CD4-positive, alpha-beta T cell (primary cell): ENCODE measurements at places on chromosomes 11 and 22.

DNA sequence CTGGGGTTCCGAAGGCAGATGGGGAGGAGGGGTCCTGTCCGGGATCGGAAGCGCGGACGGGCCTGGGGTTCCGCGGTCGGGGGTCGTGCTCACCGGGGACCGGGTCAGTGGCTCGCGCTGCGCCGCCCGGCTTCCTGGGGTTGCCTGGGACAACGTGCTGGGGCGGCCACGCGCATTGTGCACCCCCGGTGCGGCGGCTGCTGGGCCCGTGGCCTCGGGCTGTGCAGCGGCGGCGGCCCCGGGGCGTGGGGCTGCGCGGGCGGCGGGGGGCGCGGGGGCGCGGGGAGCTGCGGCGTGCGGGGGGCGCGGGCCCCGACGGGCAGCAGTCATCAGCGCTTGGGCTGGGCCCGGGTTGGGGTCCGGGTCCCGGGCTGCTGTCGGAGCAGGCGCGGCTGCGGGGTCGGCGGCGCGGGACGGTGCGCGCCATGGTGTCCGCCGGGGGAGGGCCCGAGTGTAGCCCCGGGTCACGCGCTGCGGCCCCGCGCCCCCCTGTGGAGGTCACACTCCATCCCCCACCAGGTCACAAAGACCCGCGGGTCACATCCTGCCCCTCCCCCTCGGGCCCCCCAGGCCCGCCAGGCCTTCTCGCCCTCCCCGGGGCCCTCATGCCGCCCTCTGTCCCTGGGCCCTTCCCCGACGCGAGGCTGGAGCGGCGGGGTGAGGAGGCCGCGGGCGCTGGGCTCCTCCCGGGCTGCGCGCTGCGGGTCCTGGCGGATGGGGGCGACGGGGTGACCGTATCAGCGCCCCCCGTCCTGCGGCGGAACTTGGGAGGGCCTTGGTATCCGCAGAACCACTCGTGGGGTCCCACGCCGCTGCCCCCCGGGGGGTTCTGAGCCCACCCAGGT, at the start of gene TTLL8:
TTLL8 (minus strand) TSS at position 238 of the 845 bp plus-strand sequence.
- no peak for DNase-seq

- peak; percentile 17 for DNase-seq
Observed at GRCh38 chr22:32880893-32881596, 79.5 kb downstream of the TIMP3 start.

GRCh38 chr11:19196432-19196831, 5.4 kb downstream of the CSRP3 start:
- DNase-seq, result no peak

DNA sequence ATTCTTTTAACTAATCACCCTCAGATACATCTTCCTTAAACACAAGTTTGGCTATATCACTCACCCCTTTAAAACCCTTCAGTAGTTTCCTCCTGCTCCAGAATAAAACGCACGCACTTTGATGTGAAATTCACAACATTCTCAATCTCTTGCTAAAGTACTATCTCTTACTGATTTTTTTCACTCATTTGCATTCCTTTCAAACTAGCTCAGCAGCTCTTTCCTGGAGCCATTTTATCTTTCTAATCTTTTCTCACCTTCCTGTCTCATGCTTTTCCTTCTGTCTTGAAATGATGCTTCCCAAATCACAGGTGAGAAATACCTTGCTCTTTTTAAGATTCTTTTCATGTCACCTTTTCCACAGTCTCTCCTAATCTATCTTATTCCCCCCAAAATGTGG, 1074.4 kb downstream of the DLG2 start:
- DNase-seq, result no peak

DNA sequence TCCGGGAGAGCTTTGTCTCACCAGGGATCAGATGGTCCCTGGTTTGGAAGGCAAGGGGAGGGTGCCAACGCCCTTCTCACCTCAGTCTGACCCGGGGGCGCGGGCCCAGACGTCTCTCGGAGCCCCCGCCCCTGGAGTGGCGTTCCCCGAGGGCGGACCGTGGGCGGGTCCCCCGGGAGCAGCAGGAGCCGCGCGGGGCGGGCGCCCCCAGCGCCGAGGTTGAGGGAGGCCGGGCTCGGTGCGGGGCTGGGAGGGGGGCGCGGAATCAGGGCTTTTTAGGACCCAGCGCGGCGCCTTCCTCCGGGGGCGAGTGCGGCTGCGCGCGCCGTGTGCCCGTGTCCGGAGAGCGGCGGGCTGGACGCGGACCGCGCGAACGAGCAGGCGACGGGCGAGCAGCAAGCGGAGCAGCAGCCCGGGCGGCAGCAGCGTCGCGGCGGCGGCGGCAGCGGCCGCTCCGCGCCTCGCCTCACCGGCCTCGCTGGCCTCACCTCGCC, at the start of gene KCNC1:
KCNC1 (plus strand) TSS at position 364 of the 494 bp plus-strand sequence. CDS start 1,222 bp downstream, outside the sequence.
- DNase-seq, result no peak

DNA sequence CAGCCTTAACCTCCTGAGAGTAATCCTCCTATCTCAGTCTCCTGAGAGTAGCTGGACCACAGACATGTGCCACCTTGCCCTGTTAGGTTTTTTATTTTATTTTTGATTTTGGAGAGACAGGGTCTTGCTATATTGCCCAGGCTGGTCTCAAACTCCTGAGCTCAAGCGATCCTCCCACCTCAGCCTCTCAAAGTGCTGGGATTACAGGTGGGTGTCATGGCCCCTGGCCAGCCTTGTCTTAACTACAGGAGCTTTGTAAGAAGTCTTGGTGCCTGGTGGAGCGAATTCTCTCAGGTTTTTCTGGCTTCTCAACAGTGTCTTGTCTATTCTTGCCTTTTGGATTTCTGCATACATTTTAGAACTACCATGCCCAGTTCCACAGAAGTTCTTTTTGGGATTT, 546.4 kb downstream of the TBC1D22A start:
- no peak for DNase-seq

- DNase-seq, result no peak
Observed at GRCh38 chr22:48238284-48238915, 1476.0 kb downstream of the TBC1D22A start.

DNA sequence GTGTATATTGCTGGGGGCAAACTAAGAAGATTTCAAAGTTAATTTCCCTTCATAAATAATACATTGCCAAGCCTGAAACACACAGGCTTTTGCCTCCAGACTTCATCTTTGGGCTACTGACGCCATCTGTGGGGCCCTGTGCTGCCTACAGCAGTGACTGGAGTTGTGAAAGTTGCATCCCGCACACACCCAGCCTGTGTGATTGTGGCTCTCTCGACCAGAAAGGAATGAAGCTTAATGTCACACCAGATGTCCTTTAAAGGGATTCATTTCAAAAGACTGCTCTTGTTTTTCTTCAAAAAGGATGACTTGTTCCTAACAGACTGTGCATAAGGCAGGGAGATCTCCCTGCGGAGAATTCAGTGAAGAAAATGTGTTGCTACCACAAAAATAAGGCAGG, 210.5 kb downstream of the FAM181B start:
- DNase-seq, result no peak

- no peak for DNase-seq
Observed at GRCh38 chr11:117679461-117679860, 117.6 kb downstream of the DSCAML1 start.

GRCh38 chr11:11157185-11157584, 195.9 kb downstream of the CSNK2A3 start:
- DNase-seq, result peak; percentile 63

DNA sequence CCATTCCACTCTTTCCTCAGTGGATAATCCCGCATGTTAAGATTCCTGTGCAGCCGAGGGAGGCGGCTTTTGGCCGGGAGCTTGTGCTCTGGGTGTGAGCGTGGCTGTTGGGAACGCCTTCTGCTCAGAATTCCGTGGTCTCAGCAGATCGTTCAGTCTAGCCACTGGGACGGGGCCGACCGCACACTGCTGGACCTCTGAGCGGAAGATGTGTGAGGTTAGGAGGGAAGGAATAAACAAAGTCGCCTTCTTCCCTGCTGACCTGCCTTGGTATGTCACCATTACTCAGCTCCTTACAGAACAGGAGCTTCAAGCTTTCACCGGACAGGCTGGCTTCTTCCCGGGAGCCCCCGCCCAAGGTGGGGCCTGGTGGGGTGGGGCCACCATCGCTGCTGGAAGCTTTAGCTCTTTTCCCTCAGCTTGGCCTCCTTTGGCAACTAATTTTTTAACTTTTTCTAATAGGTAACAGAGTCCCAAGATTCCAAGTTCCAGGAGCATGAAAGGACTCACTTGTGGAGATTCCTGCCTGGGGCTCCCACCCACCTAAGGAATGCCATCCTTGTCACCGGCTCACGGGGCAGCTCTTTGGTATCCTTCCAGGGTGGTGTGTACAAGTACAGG, 22.5 kb upstream of the SEPTIN5 start:
- no peak for DNase-seq

DNA sequence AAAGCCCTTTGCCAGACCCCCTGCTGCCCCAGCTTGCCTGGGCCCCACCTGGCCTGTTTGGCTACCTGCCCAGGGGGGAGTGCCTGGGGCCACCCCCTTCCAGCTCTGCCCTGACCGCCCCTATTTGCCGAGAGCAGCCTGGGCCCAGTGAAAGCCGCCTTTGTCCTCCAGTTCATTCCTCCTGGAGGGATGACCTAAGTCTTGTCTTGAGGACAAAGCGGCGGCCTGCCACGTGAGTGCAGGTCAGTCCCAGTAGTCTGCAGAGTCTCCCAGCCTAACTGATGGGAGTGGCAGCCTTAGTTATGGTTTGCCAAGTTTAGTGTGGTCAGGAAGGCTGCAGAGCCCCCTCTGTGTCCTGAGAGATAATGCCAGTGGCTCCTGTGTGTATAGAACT, 115.9 kb upstream of the CRYBB3 start:
- no peak for DNase-seq

- DNase-seq, result no peak
Observed at GRCh38 chr22:29087012-29087411, 14.2 kb downstream of the KREMEN1 start.

- DNase-seq, result no peak
Observed at GRCh38 chr11:59173080-59173963, 1.4 kb downstream of the DTX4 start.

DNA sequence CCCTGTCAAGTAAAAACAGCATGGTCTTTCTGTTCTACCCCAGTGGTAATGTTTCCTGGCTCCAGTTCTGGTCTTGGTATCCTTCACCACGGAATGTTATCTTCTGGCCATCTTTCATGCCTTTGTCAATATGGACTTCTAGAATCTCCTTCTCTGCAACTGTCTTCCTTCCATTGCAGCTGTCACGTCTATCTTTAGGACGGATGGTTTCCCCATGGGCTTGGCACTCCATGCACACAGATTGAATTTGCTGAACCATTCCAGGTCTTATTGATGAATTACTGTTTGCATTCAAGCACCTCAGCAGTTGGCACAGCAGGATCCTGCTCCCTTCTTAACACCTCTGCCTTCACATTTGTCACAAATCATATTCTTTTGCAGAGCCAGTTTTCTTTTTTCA, 44.9 kb upstream of the SLC25A18 start:
- no peak for DNase-seq

DNA sequence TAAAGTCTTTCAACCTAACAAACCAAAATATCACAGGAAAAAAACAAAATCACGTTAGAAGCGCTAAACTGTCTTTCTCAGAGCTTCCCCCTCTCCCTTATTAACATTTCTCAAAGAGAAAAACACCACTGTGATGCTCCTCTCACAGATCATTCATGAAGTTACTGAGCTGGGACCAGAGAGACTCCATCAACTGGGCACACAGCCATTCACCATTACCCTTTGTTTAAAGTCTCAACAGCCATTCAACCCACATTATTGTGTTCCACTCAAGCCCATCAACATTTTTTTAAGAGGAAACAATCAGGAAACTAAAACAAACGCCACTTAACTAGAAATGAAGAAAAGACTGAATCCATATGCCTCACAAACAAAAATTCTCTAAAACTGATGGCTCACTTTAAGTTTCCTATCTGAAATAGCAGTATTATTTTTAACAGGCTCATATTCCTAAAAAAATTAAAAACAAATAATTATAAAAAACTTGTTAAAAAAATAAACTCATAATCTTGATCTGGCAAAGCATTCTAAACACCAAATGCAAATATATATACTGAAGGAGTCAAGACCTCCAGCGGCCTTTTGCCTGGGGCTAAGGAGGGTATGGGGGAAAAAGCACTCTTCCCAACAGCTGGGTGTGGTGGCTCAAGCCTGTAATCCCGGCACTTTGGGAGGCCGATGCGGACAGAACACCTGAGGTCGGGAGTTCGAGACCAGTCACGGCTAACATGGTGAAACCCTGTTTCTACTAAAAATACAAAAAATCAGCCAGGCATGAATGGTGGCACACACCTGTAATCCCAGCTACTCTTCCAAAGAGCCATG, 14.0 kb downstream of the CELF1 start:
- no peak for DNase-seq
